ENCODE measurements at places on chromosomes 3 and 15. TPM values are rescaled to one million over a fixed set of nuclear protein-coding genes. Genes with fewer than 3 reads are reported as not detected.

MGLL gene
- polyA plus RNA-seq = 26.7 TPM

LRRC3B gene
- polyA plus RNA-seq = 13.7 TPM

TIMP4 gene
- 1.8 TPM for polyA plus RNA-seq

FBXO40 gene
- polyA plus RNA-seq = 3.8 TPM

ZPLD1 gene
- polyA plus RNA-seq = 0.08 TPM

LRRC31 gene
- 8.3 TPM for polyA plus RNA-seq

SPATA12 gene
- polyA plus RNA-seq = not detected

C3orf18 gene
- 14.5 TPM for polyA plus RNA-seq

- DNase-seq = no peak
Observed at GRCh38 chr15:38651328-38652038, 86.9 kb upstream of the RASGRP1 start.

GRCh38 chr3:17759901-17760300 lies 17.5 kb upstream of the TBC1D5 start:
- DNase-seq = no peak

DNA sequence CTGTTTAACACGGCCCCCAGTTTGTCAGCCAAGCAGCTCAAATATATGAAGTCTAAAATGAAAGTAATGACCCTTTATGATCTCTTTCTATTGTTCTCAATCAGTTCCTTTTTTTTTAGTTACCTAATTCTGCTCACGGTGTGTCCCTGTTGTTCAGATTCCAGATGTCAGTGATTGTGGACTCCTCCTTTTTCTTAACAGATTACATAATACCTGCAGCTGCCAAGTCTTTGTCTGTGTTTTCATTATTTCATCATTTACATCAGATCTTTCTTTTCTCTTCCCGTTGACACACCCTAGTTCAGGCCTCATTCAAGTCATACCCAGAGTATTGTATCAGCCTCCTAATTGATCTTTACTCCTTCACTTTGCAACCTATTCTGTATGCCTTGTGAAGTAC lies 56.1 kb upstream of the SKIL start:
- peak; percentile 17 for DNase-seq

GRCh38 chr15:94691169-94691568 lies 459.8 kb downstream of the MCTP2 start:
- DNase-seq = no peak

DNA sequence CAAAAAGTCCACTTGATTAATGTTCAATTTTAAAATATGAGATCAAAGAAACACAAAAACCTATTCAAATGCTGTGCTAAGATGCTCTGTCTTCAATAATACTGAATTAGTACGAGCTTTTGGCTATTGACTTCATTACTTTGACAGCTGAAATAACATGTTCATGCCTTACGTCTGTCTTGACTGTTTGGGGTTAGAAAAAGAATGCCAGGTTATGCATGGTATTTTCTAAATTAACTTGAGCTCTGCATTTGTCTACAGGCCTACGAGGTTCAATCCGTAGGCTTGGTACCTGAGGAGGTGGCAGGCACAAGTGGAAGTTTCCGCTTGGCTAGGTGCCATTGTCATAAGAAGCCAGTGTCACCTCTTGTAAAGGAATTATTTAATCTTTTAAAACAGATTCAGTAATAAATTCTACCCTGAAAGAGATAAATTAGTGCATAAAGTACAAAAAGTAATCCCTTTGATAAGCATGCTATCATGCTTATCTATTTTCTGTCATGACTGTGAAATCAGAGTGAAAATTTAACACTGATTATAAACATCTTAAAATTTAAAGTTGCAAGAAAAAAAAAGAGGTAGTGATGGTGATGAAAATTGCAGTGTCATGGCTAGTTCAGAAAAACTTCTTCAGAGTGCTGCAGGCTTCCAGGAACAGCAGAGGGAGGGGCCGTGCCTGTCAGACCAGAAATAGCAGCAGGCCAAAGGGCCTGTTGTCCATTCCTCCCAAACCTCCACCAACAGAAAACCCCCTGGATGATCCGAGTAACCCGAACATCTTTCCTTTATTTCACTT lies 115.7 kb downstream of the ARRDC4 start:
- DNase-seq = peak; percentile 10

DNA sequence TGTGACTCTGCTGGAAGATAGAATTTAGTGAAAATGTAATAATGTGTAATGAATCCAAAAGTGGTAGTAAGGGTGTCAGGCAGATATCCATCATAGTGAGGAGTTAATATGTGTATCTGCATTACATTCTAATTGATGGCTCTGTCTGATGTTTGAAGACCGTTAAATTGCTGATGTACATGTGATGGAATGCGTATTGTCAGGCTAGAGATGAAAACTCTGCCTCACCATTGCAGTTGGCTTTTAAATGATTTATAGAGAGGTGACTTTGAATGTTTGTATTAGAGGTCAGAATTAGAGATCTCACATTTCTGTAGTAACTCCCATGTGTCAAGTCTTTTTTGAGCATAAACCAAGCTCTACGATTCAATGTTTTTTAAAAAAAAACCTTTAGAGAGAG lies 234.6 kb downstream of the NAALADL2 start:
- no peak for DNase-seq

GRCh38 chr3:37457378-37458065 lies 283.1 kb upstream of the LRRFIP2 start:
- no peak for DNase-seq

DNA sequence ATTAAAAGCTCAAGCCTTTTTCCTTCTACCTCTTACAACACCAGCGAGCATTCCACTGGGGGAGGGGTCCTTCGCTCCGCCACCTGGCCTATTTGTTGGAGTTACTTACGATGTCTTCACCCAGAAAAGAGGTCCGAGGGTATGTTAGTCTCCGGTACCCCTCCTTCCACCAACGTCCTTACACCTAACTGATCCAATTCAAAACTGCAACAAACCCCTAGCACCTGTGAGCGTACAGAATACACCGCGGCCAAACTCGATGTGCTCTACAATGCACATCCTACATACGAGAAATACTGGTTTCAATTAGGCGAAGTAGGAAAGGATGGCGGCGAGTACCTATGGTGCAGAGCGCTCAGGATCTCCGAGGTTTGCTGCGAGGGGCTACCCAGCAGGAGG lies 944 bp downstream of the SLITRK3 start:
- DNase-seq = peak; percentile 14

DNA sequence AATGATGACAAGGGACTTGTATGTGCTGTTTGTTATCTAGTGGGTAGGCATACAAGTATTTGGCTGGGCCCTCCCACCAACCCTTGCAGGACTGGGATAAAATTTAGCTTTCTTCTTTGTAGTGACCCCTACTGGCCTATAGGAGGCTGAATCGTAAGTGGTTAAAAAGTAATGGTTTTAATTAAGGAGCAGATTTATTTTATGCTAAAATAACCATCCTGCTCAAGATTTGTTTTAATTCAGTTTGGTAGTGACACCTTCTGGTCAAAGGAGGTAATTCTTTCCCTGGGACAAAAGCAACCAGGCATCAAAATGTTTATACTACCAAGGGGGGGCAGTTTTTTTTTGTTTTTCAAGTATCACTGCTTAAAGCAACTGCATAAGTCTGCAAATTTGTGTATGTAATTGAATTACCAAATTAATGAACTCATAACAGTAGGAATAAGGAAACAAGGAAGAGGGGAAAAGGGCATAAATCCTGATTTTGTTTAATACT lies 70.7 kb downstream of the TOP2B start:
- DNase-seq = peak; percentile 71

DNA sequence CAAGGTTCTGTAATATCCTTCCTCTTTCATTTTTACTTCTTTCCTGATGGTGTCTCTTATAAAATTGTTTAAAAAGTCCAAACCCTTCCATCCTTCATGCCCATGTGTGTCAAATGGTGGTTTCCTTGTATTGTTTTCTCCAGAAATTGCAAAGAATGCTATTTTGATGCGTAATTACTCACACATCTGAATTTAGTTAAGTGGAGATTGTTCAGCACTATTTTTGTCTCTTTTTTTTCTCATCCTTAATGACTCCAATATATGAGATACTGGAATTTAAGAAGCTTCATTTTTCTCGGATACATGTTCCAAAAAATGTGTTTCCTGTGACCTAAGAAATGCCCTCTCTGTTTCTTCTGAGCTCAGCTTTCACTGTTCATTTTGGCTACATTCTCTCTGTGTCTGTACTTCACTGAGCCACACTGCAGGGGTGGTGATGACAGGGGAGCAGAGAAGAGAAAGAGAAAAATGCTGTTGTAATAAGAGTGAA lies 799.8 kb downstream of the DIPK2A start:
- DNase-seq = no peak

DNA sequence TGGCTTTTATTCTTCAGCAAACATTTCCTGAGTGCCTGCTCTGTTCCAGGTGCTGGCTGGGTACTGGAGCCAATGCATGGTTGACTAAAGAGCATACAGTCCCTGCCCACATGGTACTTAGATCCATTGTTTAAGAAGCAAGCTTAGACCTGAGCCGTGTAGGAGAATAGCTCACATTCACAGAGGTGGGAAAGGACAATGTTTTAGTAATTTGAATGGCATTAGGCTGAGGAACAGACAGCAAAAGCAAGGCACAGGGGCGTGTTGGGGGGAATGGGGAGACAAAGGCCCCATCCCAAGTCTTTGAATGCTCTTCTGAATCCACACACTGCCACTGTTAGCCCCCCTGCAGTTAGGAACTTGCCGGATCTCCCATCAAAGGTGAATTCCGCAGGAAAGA lies 388.2 kb upstream of the RGMA start:
- DNase-seq = no peak

Data from muscle of arm (tissue), 14 donors.